Amygdala (tissue), 56 donors: ENCODE measurements at places on chromosomes 4 and X.

- no peak for DNase-seq
Measured at GRCh38 chr4:152265149-152265621, 270.7 kb downstream of the FBXW7 start.

DNA sequence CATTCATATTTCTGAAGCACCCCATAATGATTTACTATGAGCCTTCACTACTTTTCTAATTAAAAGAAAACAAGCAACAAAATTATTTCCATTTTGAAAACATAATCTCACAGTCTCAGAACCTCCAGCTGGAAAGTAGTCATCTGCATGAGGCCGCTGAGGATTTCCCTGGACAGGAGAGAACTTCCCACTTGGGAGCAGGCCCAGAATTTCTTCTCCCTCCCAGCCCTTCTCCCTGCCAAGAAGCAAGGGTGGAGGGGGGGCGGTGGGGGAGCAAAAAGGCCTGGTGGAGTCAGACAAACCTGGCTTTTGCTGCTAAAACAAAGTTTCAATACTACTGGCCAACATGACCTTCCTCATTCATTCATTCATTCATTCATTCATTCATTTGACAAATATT is 167.3 kb downstream of the PJA1 start:
- no peak for DNase-seq

DNA sequence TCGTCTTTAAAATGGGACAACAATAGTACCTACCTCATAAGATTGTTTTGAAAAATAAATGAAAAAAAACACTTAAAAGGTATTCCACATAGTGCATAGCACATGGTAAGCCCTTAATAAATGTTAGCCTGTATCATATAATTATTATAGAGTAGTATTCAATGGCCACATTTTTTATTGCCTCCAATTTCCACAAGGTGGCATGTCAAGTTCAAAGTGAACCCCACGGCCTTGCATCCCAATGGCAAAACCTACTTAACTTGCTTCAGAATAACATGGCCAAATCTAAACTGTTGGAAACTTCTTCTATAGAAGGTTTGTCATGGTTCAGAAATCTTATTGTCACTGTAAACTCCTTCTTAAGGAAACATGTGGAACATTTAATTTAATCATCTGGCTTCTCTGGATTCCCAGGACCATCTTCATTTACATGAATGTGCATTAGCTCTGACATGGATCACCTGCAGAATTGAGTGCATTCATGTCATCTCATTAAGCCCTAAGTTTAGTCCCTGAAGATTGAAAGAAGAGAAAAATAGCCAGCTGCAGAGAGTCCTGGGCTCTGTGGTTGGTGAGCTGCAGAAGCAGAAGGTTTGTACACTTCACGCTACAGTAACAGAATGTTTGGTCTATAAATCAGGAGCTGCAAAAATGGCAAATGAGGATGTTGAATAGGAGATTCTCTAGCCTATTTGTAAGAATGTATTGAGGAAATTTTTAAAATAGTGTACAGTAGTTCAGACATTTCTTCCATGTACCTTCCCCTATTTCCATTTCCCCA is 61.0 kb downstream of the ANXA3 start:
- no peak for DNase-seq

DNA sequence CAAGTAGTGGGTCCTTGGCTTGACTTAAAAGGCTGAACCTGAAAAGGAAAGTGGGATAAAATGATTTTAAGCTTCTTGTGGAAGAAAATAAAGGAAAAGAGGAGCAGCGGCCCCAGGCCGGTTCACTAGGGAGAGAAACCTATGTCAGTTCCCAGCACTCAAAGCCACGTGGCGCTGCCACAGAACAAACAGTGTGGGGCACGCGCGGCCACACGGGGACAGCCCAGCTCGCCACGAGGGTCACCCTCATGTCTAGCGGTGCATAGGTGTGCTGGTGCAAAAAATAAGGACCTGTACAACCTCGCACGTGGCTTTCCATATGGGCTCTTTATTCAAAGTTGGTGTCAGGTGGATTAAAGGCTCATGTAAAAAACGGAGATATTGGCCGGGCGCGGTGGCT is 17.1 kb downstream of the MSANTD1 start:
- DNase-seq, result no peak

GRCh38 chr4:156966836-156967235 is 4.8 kb downstream of the PDGFC start:
- no peak for DNase-seq

DNA sequence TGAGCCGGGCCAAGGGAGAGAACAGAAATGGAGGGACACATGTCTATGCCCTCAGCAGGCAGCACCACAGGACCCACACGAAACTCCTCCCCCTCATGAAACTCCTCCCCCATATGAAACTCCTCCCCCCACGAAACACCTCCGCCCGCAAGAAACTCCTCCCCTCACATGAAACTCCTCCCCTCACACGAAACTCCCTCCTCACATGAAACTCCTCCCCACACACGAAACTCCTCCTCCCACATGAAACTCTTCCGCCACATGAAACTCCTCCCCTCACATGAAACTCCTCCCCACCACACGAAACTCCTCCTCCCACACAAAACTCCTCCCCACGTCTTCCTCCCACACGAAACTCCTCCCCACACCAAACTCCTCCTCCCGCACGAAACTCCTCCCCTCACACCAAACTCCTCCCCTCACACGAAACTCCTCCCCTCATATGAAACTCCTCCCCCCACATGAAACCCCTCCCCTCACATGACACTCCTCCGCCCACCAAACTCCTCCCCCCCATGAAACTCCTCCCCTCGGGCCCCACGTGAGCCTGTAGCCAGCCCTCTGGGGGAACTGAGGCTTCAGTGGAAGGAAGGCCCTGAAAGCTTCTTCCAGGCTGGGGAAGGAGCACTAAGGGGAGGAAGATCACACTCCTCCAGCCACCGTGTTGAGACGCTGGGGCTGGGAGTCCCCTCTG is 15.2 kb downstream of the ADRA2C start:
- no peak for DNase-seq

DNA sequence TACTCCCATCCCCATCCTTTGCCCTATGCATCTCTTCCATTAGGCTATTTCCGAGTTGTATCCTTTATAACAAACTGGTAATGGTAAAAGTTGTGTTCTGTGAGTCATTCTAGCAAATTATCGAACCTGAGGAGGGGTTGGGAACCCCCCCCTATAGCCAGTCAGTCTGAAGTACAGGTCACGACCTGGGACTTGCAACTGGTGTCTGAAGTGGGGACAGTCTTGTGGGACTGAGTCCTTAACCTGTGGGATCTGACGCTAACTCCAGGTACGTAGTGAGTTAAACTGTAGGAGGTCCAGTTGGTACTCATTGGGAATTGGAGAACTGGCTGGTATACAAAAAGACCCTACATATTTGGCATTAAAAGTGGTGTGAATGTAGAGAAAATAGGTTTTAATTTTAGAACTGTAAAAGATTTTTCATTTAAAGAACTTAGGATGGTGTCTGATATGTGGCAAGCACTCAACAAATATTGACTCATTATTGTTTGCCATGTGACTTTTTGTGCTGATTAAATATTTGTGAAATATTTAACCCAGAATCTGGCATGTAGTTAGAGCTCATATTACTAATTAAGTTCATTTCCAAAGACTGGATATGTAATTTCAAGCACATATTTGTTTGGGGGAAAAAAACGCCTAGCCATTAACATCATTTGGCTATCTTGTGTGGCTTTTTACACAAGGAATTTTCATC is 50.7 kb downstream of the CHST7 start:
- DNase-seq, result no peak

GRCh38 chrX:150772150-150772970 is 79.2 kb downstream of the MTMR1 start:
- peak; percentile 66 for DNase-seq

DNA sequence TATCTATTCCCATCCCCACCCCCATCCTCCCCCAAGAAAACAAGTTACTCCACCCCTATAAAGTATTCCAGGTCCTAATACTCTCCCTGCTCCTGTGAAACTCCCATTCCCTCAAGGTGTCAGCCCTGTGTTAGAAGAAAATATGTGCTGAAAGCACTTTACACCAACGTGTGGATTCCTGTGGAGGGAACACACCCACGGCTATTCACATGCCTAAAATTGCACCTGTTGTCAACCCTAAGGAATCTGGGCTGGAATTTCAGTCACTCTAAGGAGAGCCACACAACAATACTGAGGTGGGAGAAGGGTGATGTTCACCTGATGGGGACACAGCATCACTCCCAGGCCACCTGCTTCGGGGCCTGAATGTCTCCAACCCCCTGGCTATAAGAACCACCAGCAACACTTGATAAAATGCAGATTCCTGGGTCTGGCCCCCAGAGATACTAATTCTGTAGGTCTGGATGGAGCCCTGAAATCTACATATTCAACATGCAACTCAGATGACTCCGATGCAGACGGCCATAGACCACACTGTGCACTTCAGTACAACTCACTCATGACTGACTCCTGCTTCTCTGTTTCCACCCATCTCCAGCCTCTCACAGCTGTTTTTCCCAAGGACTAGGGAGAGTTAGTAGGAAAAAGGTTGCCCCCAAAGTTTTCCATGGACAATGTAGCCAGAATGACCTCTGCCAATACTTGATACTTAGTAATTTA is 15.8 kb downstream of the SCD5 start:
- DNase-seq, result no peak

DNA sequence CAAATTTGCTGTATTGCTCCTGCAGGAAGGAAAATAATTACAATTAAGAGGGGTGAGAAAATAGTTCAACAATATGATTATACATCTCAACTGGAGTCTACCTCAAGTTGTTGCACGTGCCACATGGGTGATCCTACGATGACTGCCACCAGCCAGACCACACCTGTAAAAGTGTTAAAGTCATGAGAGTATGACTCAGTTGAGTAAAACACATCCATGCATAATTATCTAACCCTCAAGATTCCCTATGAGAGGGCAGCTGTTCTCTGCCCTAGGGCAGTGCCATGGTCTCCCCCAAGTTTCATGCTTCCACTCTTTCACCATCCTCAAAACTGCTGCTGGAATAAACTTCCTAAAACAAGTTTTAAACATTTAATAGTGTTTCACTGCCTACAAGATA is 44.1 kb downstream of the QRFPR start:
- DNase-seq, result no peak

DNA sequence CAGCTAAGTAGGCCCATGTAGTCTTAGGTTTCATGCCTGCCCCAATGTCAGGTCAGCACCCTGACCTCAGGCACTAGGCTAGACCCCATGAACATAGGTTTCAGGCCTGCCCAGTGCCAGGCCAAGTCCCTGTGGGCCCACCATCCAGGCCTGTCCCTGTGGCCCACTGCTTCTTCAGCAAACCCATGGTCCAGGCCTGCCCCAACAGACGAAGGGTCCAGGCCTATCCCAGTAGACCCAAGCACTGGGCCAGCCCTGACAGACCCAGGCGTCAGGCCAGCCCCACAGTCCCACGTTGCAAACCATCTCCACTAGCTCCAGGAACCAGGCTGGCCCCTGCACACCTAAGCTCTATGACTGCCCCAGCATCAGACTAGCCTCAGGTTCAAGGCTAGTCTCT is 92.4 kb downstream of the ENOX2 start:
- no peak for DNase-seq

DNA sequence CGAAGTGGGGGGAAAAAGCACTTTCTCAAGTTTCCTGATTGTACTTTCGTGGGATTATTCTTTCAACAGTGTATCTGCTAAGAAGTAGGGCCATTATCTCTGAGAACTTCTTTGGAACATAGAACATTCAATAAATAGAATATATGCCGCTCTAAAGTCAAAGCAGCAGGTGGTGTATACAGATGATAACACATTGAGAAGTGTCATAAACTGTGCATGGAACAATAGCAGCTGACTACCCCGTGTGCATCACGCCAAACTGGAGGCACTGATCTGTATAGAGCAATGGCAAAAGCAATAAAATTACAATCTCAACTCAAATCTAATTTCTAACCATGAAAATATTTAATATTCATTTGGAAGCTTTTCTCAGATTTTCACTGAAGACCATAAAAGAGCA is 175.3 kb downstream of the DCTD start:
- no peak for DNase-seq

GRCh38 chr4:8325291-8325973 is 55.9 kb downstream of the HTRA3 start:
- no peak for DNase-seq

- DNase-seq, result no peak
Measured at GRCh38 chr4:25834411-25835107, 28.2 kb downstream of the SEL1L3 start.

DNA sequence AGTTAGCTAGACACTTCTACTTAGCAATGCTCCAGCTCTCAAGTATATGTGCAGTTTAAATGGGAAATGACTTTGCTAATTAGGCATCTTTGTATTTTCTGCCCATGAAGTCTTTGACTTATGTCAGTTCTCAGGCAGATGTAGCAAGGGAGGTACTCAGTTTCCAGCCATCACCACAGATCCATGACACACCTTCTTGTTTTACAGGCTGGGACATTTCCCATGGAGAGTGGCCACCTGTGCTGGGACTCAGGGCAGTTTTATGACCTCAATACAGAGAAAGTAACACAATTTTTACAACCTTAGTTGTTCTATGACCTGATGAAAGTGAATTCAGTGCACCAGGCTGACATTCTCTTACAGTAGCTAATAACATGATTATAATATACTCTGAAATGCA is 280.7 kb upstream of the GK2 start:
- no peak for DNase-seq

DNA sequence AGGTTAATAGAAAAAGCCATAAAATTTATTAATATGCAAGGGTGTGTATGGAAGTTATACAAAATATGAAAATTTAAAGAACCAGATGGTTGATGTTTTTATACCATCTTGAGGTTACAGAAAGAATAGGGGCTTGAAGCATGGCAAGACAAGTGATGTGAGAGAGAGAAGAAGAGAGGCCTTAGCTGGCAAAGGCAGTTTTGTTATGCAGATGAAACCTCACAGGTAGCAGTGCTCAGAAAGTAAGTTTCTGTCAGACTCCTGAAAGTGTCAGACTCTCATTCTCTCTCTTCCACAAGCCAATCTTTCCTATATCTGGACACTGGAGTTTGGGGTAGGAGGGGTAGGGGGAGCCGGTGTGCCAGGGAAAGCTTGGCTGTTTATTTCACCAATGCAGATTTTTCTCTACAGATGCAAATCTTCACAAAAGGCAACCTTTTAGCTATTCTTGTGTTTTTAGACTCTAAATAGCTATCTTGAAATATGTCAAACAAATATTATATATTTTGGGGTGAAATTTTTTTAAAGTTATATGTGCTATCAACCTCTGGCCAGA is 124.5 kb downstream of the CFAP299 start:
- no peak for DNase-seq

- no peak for DNase-seq
Measured at GRCh38 chrX:65136424-65136823, 160.2 kb upstream of the ZC4H2 start.

GRCh38 chr4:165626316-165626715 is 246.7 kb upstream of the TLL1 start:
- DNase-seq, result no peak

- no peak for DNase-seq
Measured at GRCh38 chrX:68443155-68443868, 10.0 kb upstream of the OPHN1 start.

- DNase-seq, result no peak
Measured at GRCh38 chr4:174262624-174263444, 20.6 kb downstream of the FBXO8 start.

GRCh38 chr4:189162888-189163287 is 777.8 kb upstream of the FRG1 start:
- DNase-seq, result no peak
